ENCODE measurements at places on chromosomes 1 and 21. TPM values are rescaled to one million over a fixed set of nuclear protein-coding genes. Genes with fewer than 3 reads are reported as not detected.

The ALPL gene
- 129 TPM for total RNA-seq

The GPR153 gene
- 32.3 TPM for total RNA-seq

DNA sequence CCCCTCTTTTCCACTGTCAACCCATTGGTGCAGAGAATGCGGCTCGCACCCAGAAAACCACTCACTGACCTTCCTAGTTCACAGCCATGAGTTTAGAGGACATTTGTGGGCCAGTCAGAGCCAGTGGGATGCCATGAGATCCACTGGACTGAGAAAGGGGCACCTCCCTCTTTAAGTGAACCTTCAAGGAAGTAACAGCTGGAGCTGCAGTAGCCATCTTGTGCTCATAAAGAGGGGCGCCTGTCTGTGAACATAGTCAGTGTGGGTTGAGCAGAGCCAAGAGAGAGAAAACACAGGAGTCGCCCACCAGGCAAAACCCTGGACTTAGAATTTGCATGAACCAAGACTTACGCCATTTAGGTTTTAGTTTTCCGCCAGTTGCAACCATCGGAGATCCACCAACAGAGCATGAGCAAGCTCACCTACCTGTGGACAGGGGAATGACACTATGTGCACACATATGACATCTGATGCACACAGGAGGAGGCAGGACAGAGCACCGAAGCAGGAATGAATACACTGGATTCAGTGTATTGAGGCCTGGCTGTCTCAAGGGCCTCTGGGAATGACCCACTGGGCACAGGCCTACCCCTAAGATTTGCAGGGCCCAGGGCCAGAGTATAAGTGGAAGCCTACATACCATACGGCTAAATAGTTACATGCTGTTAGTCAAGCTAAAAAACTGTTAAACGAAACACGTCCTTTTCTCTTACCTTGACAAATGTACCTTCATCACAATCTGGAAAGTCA is 151.6 kb downstream of the GRIK3 start:
- peak; percentile 60 for DNase-seq

The SH2D2A gene
- 4.7 TPM for total RNA-seq

GRCh38 chr1:220157738-220158137 is 63.8 kb downstream of the IARS2 start:
- no peak for DNase-seq

- DNase-seq: no peak
Measured at GRCh38 chr1:199472018-199472417, 555.5 kb upstream of the NR5A2 start.

DNA sequence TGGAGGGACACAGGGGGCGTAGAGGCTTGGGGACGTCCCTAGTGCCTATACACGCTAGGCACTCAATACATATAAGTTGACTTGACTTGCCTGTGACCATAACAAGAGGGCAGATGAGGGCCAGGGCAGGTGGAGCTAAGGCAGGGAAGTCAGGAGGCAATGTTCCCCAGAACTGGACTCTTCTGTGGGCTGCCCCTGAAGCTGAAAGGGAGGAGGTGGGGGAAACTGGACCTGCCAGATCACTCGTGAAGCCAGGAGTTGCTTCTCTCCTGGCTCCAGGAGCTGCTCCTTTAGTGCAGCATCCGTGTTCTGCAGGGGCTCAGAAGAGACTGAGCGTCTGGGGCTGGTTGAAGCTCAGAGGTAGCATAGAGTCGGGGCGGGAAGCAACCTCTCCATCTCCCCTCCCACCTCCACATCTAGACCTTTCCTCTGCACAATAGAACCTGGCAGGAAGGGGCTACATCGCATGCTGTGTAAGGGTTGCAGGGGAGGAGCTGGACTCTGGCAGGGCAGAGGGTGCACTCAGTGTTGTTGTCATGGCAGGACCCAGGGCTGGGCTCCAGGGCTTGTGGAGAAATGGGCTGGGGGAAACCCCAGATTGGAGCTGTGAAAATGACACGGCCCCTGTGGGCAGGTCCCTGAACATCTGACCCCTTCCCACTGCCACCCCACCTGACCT is 2.9 kb upstream of the SEMA4A start:
- DNase-seq: no peak

DNA sequence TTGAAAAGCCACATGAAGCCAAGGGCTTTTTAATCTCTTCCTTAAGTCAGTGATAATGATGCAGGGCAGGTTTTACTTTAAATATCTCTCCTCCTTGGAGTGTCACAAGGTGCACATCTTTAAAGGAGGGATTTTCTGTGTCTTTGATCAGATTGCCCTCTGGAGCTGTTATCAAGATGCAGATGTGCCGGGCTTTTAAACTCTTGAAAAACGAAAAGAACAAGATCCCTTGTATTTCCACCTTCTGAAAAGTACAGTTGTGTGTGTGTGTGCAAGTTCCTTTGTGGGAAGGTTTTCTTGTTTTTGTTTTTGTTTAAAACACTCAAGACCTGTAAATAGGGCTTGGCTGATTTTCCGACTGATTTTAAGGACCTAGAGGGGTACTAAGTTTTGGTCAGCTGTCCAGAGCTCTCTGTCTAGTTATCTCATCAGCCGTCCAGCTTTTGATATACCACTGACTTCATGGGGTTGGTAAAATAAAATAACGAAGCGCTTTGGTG is 1.6 kb downstream of the MARK1 start:
- DNase-seq: no peak

The TCHH gene
- total RNA-seq: 1.1 TPM

- DNase-seq: no peak
Measured at GRCh38 chr1:108877348-108878159, 769 bp downstream of the GPSM2 start.

GRCh38 chr1:200311256-200311655 is 98.6 kb downstream of the ZNF281 start:
- DNase-seq: no peak

The ZBTB7B gene
- total RNA-seq: 80.4 TPM

GRCh38 chr1:104987210-104987609 is 1237.5 kb downstream of the AMY1C start:
- DNase-seq: no peak

DNA sequence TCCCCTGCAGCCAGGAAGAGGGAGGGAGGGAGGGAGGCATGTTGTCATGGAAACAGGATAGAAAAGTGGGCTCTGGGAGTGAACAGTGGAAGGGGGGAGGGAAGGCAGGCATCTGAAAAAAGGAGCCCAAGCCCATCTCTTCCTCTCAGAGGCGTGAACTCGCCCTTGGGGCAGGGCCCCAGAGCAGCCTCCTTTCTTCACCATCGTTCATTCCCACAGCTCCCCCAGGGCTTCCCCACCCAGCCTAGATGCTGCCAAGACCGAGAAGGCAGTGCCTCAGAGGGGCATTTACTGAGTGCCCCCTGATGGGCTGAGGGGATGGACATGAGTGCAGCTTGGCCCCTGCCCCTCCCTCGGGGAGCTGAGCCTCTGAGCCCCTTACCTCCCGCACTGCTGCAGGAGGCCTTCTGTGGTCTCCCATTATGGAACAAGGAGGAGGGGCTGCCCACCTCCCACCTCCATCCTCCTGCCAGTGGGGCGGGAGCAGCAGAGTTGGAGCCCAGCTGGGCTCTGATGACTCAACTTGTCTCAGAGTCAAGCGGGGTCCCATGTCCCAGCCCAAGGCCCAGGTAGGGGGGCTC is 39.1 kb upstream of the KIF21B start:
- DNase-seq: no peak

DNA sequence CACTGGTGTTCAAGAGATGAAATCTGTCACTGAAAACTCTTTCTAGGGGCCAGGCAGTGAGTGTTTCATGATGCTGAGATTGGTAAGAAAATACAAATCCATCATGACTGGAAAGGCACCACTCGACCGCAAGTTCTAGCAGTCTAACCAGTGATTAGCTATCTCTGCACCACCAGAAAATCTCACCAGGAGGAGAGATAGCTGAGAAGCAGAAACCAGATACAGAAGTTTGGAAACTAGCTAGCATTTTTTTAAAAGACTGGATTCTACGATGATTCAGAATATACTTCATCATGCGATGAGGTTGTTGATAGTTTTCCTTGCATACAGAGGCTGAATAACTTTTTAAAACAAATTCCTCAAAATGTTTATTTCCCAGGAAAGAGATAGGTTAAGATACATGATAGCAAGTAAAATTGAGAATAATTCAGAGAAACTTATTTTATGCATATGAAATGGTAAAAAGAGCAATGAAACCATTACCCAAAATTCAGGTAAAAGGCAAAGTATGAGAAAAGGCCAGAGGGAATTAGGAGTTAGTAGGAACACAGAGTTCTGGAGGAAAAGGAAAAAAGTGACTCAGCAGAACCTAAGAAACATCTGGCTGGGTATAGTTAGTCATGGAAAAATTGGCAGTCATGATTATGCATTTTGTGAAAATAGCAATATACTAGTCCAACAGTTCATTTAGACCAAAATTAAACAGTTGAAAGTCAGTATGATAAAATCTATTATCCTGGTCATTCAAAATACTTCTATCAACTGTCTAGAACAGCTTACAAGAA is 3.3 kb upstream of the F3 start:
- DNase-seq: no peak

GRCh38 chr1:27176323-27176722 is 21.4 kb upstream of the SLC9A1 start:
- no peak for DNase-seq

The DYRK3 gene
- 16.1 TPM for total RNA-seq

- no peak for DNase-seq
Measured at GRCh38 chr1:178723546-178723945, 1.5 kb upstream of the RALGPS2 start.

- no peak for DNase-seq
Measured at GRCh38 chr21:29477941-29478340, 179.2 kb downstream of the BACH1 start.

DNA sequence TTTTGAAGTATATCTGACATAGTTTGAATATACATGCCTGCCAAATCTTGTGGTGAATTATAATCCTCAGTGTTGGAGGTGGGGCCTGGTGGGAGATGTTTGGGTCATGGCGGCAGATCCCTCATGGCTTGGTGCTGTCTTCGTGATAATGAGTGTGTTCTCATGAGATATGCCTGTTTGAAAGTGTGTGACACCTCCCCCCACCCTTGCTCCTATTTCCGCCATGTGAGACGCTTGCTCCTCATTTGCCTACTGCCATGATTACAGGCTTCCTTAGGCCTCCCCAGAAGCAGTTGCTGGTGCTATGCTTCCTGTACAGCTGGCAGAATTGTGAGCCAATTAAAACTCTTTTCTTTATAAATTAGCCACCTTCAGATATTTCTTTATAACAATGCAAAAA is 436.6 kb upstream of the BEND5 start:
- DNase-seq: no peak

- DNase-seq: no peak
Measured at GRCh38 chr1:62229932-62230331, 35.3 kb downstream of the L1TD1 start.

DNA sequence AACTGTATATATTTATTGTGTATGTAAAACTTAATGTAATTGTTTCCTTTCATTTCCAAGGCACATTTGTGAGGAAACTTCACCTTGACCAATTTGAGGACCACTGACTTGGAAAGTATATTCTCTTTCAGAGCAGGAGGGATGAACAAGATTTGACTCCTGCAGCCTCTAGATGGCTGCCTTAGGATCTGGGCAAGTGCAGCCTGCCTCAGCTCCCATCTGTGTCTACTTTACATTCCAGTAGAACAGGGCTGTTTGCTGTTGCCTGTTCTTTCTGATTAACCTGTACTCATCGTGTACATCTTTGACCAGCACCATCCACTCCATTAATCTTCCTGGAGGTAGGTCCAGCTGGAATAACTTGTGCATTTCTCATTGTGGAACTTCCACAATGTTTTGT is 312.8 kb downstream of the HLX start:
- DNase-seq: no peak

DNA sequence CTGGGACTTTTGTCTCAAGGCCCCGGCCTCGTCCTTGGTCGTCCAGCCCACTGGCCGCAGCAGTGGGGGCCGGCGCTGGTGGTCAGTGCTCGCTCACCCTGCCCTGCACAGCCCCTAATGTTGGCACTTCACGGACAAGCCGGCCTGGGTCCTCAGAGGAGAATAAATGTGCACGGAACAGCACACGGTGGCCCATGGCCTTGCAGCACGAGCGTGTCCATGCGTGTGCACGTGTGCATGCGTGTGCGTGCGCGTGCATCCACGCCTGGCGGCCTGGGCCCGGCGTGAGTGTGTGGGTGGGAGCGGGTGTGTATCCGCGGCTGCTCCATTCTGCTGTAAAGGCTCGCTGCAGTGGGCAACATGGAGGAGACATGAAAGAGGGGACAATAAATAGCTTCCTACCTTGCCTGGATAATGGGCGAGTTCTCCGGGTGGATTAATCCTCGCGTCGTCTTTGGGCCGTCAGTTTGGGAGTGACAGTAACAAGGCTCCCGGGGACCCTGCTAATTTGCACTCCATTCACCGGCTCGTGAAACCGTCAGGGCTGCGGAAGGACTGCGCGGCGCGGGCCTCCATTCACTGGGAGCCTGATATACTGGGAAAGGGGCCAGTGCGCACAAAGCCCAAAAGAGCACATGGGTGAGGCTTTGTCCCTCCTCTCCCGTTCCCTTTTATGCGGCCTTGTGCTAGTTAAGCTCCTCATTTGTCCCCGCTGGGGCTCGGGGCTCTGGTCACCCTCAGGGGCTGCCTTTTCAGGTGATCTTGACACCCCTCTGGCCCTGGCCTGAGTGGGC is 142.8 kb downstream of the PRDM16 start:
- no peak for DNase-seq

GRCh38 chr1:235649368-235650163 is at the start of gene GNG4:
Gene GNG4 (minus strand): TSS chr1:235649784. CDS start chr1:235583838, 65,946 bp downstream.
- peak; percentile 78 for DNase-seq

The SLC35E2B gene
- 27.7 TPM for total RNA-seq

DNA sequence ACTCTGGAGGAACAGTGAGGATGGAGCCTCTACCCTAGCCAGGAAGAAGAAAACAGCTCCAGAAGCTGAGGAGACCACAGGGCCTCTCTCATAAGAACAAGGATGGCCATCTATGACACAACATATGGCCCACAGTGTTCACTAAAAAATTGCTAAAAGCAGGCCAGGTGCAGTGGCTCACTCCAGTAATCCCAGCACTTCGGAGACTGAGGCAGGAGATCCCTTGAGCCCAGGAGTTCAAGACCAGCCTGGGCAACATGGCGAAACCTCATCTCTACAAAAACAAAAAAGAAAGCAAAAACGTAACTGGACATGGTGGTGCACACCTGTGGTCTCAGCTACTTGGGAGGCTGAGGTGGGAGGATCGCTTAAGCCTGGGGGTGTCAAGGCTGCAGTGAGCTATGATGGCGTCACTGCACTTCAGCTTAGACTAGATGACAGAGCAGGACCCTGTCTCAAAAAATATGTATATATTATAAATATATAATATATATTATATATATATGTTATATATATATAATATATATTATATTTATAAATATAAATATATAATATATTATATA is 103.1 kb downstream of the TOMM20 start:
- peak; percentile 12 for DNase-seq

Data from mesenteric fat pad (tissue), 1 donor.